ENCODE measurements at places on chromosomes 6 and 20. TPM values are rescaled to one million over a fixed set of nuclear protein-coding genes. Genes with fewer than 3 reads are reported as not detected.

The PRPH2 gene
- total RNA-seq = 5.4 TPM

The FOXS1 gene
- total RNA-seq = 1.8 TPM

The OXT gene
- not detected for total RNA-seq

The DPPA5 gene
- total RNA-seq = not detected

The AKAP12 gene
- total RNA-seq = 51.3 TPM

The CFB gene
- 2.2 TPM for total RNA-seq
